Stimulated activated CD4-positive, alpha-beta T cell treated with anti-CD3 and anti-CD28 coated beads, Interleukin-2, amount 100 ng/mL, for 24 hours (primary cell): ENCODE measurements at places on chromosomes 3 and 15.

DNA sequence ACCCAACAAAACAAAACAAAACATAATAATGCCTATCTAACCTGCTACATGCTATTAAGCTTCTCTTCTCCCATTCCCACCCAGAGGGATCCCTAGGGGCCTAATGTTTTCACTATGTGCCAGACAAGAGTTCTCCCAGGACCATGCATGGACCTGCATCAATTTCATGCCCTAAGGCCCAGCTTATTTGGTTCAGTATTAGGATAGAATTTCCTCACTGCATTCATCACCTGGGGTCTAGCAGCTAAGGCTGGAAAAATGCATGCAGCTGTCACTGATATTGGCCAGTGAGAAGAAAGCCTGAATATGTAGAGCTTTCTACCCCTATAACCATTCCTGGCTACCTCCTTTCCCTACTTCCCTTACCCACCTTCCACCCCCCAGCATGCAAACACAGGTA, 2.0 kb upstream of the HCLS1 start:
- no peak for DNase-seq

DNA sequence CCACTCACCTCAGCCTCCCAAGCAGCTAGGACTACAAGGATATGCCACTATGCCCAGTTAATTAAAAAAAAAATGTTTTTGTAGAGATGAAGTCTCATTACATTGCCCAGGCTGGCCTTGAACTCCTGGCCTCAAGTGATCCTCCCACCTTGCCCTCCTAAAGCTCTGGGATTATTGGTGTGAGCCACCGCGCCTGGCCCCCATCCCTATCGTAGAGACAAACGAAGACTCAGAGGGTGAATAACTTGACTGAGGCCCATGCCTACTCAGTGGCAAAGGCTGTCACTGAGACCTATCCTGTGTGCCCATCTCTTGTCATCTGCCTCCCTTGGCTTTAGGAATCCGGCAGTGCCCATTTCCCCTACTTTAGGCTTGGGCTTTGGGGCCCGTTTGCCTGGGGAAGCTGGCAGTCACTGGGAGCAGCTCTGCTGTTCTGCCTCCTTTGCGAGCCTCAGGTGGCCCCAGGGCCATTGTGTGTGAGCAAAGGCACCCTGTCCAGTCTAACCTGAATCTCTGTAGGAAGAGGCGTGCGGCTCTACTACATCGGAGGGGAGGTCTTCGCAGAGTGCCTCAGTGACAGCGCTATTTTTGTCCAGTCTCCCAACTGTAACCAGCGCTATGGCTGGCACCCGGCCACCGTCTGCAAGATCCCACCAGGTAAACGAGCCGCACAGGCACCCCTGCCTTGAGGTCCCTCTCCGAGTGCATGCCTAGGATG, 70.1 kb downstream of the AAGAB start:
- no peak for DNase-seq

DNA sequence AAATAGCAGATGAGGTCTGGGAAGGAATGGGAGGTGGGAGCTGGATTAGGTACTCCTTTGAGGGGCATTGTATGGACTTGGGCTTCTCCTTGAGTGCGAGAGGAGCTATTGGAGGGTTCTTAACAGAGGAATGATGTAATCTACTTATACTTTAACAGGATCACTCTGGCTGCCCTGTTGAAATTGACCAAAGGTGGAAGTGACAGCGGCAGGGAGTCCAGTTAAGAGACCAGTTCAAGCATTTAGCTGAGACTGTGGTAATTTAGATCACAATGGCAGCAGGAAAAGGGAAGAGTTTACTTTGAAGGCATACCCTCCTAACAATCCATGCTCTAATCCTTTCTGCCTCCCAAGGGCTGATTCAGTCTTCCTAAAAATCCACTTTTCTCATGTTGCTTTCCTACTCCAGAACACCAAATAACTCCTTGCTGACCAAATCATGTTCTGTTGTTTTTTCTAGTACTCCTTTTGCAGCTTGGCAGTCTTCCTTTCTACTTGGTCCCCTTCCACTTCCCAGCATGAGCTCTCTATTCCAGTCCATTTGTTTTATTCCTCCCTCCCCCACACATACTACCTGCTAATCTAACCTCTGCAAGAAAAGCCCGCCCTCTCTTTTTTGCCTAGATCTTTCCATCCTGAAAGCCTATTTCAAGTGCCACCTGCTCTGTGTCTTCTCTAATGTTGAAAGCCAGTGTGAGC, 139.4 kb downstream of the NECTIN3 start:
- DNase-seq, result no peak

GRCh38 chr3:126967386-126967785, 15.5 kb upstream of the PLXNA1 start:
- no peak for DNase-seq

GRCh38 chr3:173584093-173584837, 186.7 kb downstream of the NLGN1 start:
- no peak for DNase-seq

GRCh38 chr3:20346916-20347315, 160.9 kb upstream of the SGO1 start:
- no peak for DNase-seq

DNA sequence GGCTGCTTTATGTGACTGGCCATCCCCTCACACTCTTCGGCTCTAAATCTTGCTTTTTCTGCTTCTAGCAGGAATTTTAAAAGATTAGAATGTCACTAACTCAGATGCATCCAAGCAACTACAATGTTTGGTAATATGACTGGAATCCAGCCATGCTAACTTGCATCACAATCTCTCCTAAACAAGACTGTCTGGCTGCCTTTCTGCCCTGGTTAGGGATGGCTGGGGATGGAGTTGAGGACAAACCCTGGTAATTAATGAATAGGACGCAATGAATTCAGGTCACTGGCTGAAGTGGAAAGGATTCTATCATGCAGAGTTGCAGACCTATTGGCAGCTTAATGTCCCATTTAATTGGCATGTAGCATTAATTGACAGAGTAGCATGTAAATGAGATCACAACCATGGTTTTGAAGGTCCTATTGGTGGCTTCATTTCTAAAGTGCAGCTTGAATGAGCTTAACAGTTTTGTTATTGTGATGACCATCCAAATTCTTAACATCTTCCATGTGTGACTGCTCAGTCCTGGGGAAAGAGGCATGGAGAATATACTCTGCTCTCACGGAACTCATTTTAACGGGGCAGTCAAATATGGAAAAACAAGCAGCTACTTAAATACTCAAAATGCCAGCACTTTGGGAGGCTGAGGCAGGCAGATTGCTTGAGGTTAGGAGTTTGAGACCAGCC, 21.7 kb downstream of the NMNAT3 start:
- DNase-seq, result no peak

DNA sequence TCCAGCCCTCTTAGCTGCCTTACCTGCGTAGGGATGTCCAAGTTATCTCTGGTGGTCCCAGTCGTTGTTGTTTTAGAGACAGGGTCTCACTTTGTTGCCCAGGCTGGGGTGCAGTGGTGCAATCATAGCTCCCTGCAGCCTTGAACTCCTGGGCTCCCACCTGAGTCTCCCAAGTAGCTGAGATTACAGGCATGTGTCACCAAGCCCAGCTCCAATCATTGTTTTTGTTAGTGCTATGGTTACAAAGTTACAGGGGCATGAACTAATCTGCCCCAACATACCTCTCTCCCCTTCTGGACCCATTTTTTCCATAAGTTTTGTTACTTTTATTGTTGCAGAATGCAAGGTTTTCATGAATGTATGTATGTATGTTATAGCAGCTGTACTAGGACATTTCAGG, 54.7 kb downstream of the CTDSPL2 start:
- DNase-seq, result no peak

GRCh38 chr15:57323806-57324589, 52.3 kb upstream of the CGNL1 start:
- no peak for DNase-seq

- DNase-seq, result peak; percentile 67
These were observed 27.2 kb downstream of the LRRC2 start for GRCh38 chr3:46538803-46539442.

DNA sequence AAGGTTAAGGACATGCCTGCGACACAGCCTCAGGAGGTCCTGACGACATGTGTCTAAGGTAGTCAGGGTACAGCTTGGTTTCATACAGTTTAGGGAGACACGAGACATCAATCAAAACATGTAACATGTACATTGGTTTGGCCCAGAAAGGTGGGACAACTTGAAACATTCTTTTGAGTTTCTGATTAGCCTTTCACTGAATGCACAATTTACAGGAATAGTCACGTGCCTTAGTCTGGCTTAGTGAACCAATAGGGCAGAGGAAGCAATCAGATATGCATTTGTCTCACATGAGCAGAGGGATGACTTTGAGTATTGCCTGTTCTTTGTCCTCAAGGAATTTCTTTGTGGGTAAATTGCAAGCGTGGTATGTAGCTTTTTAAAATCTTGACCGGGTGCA, 24.5 kb upstream of the HDAC11 start:
- no peak for DNase-seq

DNA sequence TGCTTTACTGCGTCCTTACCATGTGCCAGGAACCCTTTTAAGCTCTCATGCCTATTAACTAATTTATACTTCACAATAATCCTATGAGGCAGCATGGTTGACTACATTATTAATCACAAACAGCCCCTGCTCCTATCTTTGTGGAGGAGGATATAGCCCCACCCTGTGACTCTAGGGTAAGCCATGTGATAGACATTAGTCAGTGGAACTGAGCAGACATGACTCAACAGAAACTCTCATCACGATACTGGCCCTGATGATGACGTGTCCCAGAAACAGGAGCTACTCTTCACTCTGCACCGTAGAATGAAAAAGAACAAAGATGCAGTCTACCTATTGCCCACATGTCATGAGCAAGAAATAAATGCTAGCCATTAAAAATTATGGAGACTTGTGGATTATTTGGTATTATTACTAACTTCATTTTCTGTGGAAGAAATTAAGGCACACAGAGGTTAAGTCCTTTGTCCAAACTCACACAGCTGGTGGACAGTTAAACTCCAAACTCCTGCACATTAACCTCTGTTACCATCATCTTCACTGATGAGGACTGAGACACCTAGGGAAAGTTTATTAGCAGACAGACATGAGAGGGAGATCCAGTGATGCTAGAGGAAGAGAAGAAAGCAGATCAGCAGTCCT, 51.2 kb downstream of the CFAP20DC start:
- DNase-seq, result peak; percentile 2

GRCh38 chr15:32852771-32853170, 135.0 kb downstream of the GREM1 start:
- DNase-seq, result no peak

- no peak for DNase-seq
These were observed 166.9 kb downstream of the ULK4 start for GRCh38 chr3:41794748-41795589.

DNA sequence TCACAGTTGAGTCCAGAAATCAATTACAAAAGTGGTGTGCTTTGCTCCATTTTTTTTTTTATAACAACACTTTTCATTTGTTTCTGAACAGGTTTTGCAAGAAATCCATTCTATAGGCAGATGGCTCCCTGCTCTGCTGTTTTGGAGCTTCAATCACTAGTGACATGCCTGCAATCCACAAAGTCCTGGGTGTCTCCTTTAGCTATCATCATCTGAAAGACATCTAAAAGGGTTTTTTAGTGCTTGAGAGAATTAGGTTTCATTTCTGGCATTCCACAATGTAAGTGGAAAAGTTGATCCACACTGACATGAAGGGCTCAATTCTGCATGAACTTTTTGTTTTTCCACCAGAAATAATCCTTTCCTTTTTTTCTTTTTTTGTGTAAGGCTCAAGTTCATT, 24.0 kb upstream of the MEIS2 start:
- DNase-seq, result no peak

- no peak for DNase-seq
These were observed 84.3 kb upstream of the FXR1 start for GRCh38 chr3:180828001-180828720.

- DNase-seq, result no peak
These were observed 1.1 kb downstream of the SNRK start for GRCh38 chr3:43287500-43287873.

- no peak for DNase-seq
These were observed 39.8 kb downstream of the CHDH start for GRCh38 chr3:53806182-53807116.

DNA sequence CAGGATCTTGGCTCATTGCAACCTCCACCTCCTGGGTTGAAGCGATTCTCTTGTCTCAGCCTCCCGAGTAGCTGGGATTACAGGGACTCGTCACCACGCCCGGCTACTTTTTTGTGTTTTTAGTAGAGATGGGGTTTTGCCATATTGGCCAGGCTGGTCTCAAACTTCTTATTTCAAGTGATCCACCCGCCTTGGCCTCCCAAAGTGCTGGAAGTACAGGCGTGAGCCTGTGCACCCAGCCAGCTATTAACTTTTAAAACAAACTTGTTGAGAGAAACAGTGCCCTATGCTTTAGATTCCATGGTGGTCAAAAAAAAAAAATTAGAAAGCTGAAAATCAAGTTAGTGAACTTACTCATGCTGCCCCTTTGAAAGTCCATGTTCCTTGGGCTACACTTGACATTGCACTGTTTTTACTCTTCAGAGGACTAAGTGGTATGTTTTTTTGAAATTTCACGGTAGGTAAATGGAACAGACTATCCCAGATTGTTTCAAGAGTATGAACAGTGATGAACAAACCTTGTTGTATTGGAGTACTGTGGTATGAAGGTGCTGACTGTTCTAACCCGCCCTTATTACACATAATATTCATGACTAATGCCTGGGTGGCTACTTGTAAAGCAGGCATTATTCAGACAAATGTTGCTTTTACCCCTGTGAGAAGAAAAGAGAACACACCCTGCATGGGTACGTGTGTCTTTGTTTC, 206.9 kb downstream of the KLHL25 start:
- no peak for DNase-seq

DNA sequence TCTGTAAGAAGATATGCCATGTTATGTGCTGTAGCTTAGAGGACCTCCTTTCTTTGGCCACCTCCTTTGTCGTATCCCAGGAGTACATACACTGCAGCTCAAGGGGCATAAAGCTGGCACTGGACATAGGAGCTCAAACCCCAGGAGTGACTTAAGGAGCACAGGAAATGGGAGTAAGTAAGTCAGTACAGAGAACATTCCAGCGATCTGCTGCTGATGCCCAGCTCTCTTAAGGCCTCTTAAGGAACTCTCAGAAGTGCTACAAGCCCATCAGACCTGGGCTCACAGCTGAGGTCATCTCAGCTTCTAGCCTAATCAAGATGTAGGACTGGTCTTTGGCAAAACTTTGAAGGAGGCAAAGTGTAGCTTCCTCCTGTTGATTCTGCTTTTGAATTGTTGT, 21.6 kb upstream of the ACTL6A start:
- DNase-seq, result no peak

DNA sequence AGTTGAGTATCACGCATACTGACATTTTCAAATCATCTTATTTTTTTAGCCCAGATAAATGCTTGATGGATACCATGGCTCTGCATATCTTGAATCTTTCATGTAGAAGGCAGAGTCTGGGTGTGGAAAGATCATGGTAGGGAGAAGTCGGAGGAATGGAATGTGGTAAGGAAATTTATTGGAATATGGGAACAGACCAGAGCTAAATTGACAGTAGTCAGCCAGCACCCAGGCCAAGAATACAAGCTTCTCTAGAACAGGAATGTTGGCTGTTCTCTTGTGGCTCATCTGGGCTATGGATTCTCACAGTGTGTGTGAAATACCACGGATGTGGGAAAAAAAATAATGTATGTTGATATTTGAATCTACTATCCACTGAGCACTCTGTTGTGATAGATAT, 305.7 kb upstream of the COL8A1 start:
- DNase-seq, result no peak

GRCh38 chr15:55240125-55240760, 43.5 kb upstream of the RSL24D1 start:
- no peak for DNase-seq
